ENCODE measurements at places on chromosomes 1 and 21.
A peak's percentile ranks its signal among the peaks of the same experiment; 100 is the strongest.

DNA sequence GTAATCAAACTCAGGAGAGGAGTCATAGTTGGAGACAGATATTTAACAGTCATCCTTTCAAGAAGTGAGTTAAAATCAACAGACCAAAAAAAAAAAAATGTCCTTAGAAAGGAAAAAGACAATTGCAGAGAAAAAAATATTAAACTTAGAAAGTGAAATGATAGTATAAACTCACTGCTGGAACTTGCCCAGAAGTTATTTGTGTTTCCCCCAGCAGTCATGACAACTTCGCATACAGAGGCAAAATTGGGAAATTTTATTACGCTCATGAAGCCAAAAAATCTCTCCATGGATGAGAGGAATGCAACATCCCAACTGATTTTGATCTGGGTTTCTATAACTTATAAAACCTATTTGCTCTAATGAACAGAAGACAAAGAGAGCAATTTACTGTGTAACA, 198.2 kb downstream of the LRRC7 start:
- no peak for DNase-seq
- no peak overlapping the region for H3K4me3 ChIP-seq
- H3K27ac ChIP-seq = no peak overlapping the region
- no peaks in the 10 kb centered on the region for H3K36me3 ChIP-seq

DNA sequence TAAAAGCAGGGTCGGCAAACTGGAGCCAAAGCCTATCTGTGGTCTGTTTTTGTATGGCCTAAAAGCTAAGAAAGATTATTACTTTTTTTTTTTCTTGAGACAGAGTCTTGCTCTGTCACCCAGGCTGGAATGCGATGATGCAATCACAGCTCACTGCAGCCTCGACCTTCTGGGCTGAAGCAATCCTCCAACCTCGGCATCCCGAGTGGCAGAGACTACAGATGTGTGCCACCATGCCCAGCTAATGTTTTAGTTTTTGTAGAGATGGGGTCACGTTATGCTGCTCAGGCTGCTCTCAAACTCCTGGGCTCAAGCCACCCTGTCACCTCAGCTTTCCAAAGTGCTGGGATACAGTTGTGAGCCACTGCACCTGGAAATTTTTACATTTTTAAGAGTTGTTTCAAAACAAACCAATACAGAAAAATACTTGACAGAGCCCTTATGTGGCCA, 6.5 kb upstream of the GLRX2 start:
- peaks cover 9% of the 10 kb centered on the region for H3K27me3 ChIP-seq
- H3K4me1 ChIP-seq = no peaks in the 10 kb centered on the region
- H3K36me3 ChIP-seq = no peaks in the 10 kb centered on the region
- DNase-seq = no peak

- DNase-seq = no peak
- H3K4me3 ChIP-seq = peak overlapping the region; percentile 62
- peaks cover 26% of the 10 kb centered on the region for H3K4me1 ChIP-seq
- peaks cover 36% of the 10 kb centered on the region for H3K36me3 ChIP-seq
- peak overlapping the region; percentile 33 for H3K27ac ChIP-seq
- H3K27me3 ChIP-seq = no peaks in the 10 kb centered on the region
These were observed 2.7 kb downstream of the EPRS1 start for GRCh38 chr1:220043646-220044045.

DNA sequence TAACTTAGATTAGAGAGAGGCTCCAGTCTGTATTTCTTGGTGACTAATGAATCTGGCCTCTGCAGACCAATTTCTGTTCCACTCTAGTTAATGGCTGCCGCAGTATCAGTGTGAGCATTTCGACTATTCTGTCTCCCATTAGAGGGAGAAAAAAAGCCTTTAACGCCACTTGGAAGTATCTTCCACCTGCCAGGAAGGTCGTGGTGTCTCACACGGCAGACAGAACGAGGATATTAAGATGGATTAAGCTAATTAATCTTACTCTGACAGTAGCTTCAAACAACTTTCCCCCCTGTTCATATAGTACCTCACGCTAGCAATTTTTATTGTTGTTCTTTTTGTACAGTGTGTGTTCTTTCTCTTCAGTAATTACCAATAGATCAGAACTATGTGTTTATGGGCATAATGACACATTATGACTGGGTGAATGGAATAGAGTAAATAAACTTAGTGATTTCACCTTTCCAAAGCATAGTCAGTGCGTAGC, 153.8 kb downstream of the ADGRL2 start:
- no peaks in the 10 kb centered on the region for H3K36me3 ChIP-seq
- H3K27me3 ChIP-seq = no peaks in the 10 kb centered on the region
- no peaks in the 10 kb centered on the region for H3K4me1 ChIP-seq
- no peak overlapping the region for H3K4me3 ChIP-seq

DNA sequence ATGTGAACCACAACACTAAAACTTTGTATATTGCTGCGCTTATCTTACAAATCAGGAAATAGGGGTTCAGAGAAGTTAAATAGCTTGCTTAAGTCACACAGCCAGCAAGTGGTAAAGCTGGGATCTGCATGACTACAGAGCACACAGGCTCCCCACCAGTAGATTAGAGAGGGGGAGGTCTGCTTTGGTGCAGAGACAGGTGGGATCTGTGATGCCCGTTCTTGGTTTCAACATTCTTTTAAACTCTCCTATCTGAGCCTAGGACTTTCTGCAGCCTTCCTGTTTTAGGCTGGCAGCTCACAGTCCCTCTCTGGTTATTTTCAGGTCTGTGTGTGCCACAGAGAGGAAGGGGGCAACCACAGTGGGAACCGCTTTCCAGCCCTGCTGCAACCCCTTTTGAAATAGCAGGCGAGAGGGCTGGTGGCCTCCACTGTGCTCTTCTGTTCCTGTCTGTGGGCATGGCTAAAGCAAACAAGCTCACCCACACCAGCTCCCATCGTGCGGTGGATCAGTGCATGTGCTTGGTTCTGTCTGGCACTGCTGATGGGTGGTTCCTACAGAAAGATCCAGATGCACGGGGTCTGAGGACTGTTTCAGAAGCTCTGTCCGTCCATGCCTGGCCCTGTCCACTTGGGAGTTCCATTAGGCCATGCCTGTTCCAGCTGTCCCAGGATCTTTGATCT, 1.7 kb upstream of the IL6R start:
- no peak overlapping the region for H3K4me3 ChIP-seq
- H3K36me3 ChIP-seq = no peaks in the 10 kb centered on the region

DNA sequence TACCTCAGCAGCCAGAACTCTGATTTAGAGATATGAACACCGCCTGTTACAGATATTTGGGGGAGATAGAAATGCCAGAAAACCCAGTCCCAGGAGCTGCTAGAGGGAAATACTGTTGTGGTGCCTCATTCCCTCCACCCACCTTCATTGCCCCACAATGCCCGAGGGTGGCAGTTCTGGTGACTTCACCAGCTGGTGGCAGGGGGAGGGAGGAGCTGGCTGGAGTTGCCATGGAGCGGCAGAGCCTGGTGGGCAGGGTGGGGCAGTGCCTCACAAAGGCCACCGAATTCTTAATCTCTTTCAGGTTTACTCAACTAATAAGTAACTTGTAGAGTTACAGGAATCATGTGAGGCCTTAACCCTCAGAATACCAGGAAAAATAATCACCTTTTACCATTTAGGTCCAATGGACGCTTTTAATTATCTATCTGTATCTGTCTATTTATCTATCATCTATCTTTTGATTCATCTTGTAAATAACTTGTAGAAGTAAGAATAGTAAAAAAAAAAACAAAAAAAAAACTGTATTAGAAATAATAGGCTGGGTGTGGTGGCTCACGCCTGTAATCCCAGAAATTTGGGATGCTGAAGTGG, 11.7 kb upstream of the S100A11 start:
- peaks cover 6% of the 10 kb centered on the region for H3K27me3 ChIP-seq
- H3K4me1 ChIP-seq = peaks cover 31% of the 10 kb centered on the region
- no peak for DNase-seq

DNA sequence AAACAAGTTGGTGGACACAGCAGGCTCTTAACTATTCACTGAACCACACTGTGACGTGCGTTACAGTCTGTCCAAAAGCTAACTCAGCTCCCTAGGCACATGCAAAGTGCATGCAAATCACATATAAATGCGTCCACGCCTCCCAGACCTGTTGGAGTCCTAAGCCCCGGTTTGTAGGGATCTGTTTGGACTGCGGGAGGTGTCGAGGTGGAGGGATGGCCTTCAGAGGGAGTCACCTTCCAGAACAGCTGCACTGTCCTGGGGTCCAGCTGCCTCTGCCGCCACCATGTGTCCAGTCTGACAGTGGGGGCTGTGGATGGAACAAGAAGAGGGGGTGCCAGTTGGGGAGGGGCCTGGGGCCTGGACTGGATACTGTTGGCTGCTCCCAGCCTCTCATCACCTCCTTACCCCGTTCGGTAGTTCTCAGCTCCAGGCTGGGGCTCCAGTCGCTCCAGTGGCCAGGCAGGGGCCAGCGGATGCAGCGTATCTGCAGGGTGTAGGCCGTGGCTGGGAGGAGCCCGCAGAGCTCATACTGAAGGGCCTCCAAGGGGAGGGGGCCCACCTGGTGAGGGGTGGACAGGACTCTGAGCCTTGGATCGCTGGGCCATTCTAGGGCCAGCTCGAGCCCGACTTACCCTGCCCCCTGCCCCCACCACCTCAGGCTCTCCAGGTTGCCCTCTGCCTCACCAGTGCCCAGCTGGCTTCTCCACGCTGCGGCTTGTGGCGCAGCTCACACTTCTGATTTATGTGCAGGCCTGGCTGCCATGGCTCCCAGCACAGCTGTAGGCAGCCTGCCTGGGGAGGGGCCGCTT, 7.9 kb upstream of the MRPS15 start:
- H3K36me3 ChIP-seq = no peaks in the 10 kb centered on the region
- H3K27me3 ChIP-seq = no peaks in the 10 kb centered on the region
- H3K27ac ChIP-seq = no peak overlapping the region
- DNase-seq = no peak

DNA sequence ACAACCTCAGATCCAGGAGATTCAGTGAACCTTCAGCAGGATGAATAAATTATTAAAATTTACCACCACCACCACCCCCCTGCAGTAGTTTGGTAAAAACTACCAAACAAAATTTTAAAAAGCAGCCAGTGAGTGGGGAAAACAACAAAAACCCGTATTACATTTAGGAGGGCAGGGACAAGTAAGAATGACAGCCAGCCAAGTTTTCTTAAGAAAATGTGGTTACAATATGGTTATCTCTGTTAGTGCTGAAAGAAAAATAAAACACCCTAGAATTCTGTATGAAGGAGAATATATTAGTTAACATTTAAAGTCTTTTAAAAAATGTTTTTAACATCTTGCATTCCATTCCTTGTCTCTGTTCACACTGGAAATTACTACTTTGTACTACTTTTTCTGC, 14.7 kb downstream of the CD46 start:
- H3K4me3 ChIP-seq = no peak overlapping the region
- H3K36me3 ChIP-seq = peaks cover 91% of the 10 kb centered on the region
- DNase-seq = no peak
- H3K4me1 ChIP-seq = peaks cover 5% of the 10 kb centered on the region
- H3K27ac ChIP-seq = no peak overlapping the region
- no peaks in the 10 kb centered on the region for H3K27me3 ChIP-seq

- no peaks in the 10 kb centered on the region for H3K4me1 ChIP-seq
- H3K27ac ChIP-seq = no peak overlapping the region
- no peak for DNase-seq
- H3K36me3 ChIP-seq = no peaks in the 10 kb centered on the region
These were observed 19.1 kb upstream of the CHRM3 start for GRCh38 chr1:239367196-239367810.

DNA sequence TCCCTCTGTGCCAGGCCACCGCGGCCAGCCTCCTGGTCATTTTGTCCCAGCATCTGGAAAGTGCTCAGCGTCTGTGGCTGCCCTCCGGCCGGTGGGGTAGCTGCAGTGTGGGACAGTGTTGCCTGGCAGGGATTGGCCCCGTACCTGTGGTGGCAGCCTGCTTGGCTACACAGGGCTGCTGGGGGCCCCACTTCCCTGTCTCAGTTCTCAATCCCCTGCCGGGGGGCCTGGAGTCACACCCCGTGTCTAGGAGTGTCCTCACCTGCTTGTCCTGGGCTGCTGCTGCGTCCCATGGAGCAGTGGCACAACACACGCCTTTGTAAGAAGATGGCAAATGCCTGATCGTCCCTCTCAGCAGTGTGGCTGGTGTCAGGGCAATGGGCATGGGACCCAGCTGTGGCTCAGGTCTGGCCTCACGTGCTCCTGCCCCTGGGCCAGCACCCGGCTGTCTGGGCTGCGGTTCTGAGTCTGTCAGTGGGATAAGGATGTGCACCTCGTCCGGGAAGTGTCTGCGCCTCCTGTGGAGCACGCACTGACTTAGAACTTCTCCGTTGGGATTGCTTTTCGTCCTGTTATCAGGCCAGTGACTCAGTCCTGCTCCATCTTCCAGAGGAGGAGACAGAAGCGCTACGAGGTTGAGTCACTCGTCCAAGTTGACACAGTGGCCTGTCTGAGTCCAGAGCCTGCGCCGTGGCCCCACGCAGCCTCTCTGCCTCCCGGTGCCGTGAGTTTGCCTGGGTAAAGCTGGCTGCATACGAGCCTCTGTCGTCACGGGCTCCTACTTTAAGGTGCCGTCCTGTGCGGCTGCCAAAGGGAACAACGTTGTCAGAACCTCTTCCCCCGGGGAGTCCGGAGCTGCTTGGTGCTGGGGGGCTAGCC, 41.0 kb downstream of the CRYAA start:
- no peaks in the 10 kb centered on the region for H3K27me3 ChIP-seq
- no peaks in the 10 kb centered on the region for H3K36me3 ChIP-seq
- no peak overlapping the region for H3K27ac ChIP-seq
- no peak overlapping the region for H3K4me3 ChIP-seq

GRCh38 chr1:207875532-207875931, 35.4 kb downstream of the CD34 start:
- no peak for DNase-seq
- H3K27ac ChIP-seq = peak overlapping the region; percentile 5
- no peaks in the 10 kb centered on the region for H3K36me3 ChIP-seq
- no peak overlapping the region for H3K4me3 ChIP-seq
- no peaks in the 10 kb centered on the region for H3K27me3 ChIP-seq
- peaks cover 62% of the 10 kb centered on the region for H3K4me1 ChIP-seq

DNA sequence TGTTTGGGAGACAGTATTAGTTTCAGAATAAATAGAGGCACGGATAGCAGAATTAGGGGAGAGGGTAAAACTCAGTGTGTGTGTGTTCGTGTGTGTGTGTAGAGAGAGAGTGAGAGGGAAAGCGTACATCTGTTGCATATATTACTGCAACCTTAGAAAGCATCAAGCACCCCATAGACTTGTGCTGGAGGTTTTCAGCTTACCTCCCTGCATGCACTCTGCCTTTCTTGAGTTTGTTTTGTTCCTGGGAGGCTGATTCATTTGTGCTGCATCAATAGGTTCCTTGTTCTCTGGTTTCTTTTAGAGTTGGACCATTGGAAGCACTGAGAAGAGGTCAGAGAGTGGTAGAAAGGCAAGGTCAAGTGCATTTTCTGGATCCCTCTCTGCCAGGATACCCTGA, 104.4 kb upstream of the KCNK1 start:
- no peaks in the 10 kb centered on the region for H3K27me3 ChIP-seq
- no peak overlapping the region for H3K4me3 ChIP-seq
- DNase-seq = no peak
- no peak overlapping the region for H3K27ac ChIP-seq
- H3K4me1 ChIP-seq = peaks cover 2% of the 10 kb centered on the region

Data from activated T-helper 2 cell treated with anti-CD3 and anti-CD28 coated beads, Interferon-gamma antibody, Interleukin-2, Interleukin-4, amounts not matched to agents 10 μg/mL and 5 μg/mL and 100 μg/mL, durations not matched to agents 14 hours and 24 hours and 36 hours (primary cell).